Stimulated activated CD4-positive, alpha-beta T cell treated with anti-CD3 and anti-CD28 coated beads, Interleukin-12 subunit alpha, Interleukin-12 subunit beta, amount 100 ng/mL, for 24 hours (primary cell): ENCODE measurements at places on chromosomes 2 and 18.

DNA sequence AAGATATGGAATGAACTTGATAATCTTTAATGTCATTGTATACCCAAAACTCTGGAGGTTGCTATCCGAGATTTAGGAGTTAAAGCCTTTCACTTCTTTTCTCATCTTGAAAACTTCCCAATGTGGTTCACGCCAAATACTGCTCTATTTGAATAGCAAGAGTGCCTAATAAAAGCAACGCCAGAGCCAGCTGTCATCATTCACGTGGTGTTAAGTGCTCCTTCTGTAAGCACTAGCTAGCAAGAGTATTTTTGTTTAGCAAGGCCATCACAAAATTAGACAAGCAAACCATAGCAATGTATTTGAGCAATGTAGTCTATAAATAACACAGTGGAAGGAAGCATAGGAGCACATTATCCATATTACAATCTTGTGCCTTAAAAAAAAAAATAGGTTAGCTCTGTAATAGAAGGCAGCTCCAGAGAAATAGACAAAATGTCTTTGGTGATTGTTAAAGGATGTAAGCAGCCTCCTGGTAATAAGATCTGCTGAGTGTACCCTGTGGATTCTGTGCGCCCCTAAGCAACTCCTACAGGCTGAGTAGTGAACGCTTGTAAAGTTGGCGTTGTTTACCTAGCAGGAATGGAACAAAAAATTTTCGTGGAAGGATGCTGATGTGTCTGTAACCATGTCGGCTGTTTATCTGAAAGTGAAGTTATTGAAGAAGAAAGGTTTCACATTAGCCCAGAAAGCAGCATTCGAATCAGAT is 518.0 kb downstream of the CNTNAP5 start:
- no peak for DNase-seq

DNA sequence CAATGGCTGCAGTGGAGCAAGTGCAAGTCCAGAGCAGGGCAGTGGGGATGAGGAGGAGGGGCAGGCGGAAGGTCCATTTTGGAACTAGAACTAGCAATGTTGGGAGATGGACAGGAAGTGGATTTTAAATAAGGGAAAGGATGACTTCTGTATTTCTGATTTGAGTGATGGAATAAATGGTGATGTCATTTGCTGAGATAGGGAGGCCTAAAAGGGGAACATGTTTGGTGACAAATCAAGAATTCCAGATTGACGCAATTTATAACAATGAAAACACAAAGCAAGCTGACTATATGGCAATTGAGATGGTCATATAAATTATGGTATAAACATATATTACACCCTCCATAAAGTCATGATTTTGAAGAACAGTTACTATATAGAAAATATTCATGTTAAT is 209.3 kb downstream of the SS18 start:
- DNase-seq: no peak

GRCh38 chr18:43322132-43322531 is 44.8 kb upstream of the SYT4 start:
- DNase-seq: no peak

DNA sequence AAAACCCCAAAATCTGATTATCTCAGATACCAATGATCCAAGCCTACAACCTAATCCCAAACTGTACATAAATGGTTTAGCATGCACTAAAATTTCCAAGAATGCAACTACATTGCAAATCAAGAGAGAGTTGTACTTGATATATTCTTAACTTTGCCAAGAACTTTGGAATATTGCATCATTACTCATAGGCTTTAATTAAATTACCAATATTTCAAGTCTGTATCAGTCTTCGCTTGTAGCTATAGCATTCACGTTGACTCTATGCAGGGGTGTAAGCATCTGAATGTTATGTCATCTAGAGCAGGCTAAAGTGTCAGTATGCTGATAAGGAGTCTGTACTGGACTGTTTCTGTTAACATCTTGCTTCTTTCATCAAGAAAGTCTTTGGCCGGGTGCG is 56.3 kb downstream of the FOXI3 start:
- DNase-seq: no peak

DNA sequence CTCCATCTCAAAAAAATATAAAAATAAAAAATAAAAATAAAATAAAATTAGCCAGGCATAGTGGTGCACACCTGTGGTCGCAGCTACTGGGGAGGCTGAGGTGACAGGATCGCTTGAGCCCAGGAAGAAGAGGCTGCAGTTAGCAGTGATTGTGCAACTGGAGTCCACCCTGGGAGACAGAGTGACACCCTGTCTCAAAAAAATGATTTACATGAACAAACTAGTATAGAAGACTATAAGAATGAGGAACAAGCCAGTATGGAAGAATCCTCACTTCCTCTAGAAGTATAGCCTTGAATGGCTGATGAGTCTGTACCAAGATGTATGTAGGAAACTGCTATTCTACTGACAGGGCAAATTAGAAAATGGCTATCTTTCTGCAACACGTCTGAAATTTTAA is 10.9 kb downstream of the YES1 start:
- no peak for DNase-seq

DNA sequence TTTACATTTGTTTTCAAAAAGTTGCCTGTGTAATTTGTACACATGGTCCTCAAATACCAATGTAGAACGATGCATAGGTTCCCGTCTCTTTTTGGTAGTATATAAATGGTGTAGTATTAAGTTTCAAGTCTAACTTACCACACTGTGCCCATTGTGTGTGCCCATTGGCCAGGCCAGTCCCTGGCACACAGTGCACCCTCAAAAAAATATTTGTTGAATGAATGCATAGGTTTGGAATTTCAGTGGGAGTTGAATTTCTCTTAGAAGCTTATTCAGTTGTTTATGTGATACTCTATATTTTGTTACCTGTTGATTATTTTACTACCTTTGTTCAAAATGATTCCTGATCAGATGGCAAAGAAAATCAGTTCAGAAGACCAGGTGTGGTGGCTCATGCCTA is 30.1 kb downstream of the IDH1 start:
- DNase-seq: no peak

DNA sequence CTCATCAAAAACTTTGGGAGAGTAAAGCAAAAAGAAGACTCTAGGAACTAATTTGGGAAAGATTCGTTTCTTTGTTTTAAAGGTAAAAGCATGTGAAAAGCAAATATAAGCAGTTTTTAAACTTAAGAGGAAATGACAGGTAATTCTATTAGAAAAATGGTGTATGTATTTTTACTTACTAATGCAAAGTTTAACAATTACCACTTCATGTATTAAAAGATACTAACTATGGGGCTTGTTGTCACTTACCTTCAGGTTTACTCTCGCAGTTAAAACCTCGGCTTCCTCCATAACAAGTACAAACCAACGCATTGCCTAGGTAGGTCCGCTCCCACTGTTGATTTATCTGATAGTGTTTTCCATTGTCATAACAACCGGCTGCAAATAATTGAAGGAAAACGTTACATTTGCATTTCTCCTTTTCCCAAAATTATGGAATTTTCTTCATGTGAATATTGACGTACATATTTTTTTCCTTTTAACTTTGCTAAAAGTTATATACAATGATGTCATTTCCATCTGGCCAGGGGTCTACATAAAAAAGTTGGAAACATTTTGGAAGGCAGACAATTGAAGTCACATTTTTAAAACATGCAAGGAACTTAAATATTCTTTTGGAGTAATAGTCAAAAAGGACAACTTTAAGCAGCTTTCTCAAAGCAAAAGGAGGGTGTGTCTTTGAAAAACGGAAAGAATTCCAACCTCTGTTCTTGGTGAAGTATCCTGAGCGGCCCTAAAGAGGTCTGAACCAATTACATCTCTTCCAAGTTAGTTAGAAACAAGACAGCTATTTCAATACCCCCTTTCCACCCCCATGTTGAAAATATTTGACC is 1.2 kb downstream of the FN1 start:
- no peak for DNase-seq

- DNase-seq: no peak
These were observed 567.4 kb downstream of the ARHGAP15 start for GRCh38 chr2:143696651-143697050.
